Tibial nerve (tissue), 4 donors: ENCODE measurements at places on chromosomes 3 and 15.

GRCh38 chr15:78197632-78198031 lies 36.7 kb downstream of the ACSBG1 start:
- no peak for DNase-seq

DNA sequence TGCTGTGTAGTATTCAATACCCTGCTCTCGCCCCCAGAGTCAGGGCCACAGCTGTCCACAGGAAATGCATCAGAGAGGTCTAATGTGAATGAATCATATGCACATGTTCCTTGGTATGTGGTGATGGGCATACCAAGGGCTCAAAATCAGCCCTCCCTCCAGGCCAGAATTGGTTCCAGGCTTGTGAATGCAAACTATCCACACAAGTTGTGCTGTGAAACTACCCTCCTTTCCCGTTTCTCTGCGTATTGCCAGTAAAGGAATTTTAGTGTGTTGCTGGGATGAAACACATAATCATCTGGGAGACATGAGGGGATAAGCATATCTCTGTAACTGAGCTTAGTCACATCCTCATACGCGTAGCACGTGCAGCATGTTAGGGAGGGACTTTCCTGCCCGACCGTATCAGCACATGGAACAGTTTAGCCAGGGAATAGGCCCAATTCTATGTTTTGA lies 9.2 kb upstream of the MME start:
- DNase-seq, result no peak

DNA sequence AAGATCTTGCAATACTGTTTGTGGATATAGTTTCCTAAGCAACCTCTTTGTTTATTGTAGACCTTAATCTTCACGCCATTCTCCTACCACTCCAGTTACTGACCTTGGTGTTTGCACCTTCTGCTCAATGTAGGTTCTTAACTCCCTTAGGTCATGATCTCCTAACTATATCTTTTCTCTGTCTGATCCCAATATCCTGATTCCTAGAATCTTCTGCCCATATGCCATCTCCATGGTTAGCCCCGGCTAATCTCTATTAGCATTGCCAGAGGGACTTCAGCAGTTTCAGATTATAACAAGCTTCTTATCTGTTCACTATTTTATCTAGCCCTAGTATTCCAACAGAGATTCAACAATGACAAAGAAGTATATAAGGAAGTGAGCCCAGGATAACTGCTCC lies 64.9 kb downstream of the IMPG2 start:
- no peak for DNase-seq

DNA sequence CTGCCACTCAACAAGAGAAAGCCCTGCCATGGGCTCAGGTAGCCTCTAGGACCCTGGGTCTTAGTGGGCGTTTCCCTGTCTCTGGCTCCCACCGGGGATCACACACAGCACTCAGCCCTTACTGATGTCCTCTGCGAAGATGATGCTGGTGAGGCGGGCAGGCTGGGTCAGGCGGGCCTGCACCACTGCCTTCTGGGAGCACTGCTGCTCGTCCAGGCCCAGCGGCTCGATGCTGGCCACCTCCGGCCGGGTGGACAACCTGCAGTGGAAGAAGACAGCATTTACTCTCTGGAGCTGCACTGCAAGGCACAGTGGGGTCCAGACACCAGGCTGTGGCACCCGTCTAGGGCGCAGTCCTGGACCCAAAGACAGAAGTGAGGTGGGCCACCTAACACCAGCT lies 20.5 kb downstream of the NUP210 start:
- DNase-seq, result no peak

DNA sequence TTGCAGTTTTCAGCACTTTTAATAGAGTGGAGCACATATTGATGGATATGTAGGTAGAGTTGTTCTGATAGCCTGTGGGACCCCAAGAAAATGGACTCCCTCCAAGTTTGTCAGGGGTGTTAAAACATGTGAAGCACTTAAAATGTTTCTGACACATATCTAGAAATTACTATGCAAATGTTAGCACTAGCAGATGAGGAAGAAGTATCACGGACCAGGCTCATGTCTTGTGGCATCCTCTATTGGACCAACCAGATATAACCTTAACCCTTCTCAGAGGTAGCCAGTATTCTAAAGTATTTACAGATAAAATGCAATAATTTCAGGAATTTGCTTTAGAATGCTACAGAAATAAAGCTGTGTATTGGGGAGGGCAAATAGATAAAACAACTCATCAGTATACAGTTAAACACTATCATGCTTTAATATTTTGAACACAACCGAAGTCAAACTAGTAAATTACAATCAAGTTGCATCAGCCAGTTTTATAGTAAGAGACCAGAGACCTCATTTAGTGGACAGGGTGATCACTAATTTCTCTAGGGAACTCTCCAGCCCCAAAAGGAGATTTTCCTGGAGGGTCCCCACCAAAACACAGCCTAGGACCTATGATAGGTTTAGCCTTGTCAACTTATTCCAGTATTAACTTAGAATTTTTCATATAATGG lies 57.2 kb upstream of the FBN1 start:
- no peak for DNase-seq

DNA sequence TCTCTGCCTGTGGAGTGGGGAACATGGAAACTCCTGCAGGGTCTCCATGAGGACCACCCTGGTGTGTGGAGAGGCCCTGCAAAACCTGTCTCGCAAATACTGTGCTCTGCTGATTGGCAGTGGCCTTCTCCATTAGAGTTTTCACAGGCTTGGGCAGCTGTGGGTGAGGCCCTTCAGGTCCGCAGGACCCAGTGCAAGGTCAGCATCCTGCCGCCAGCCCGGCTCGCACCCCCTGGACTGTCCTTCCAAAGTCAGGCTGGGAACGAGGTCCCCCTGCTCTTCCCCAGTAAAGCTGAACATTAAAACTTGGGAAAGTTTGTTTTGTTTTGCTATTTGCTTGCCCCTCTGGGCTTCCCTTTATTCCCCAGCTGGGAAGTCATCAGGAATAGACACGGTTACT lies 85.0 kb upstream of the PLXNA1 start:
- DNase-seq, result no peak

DNA sequence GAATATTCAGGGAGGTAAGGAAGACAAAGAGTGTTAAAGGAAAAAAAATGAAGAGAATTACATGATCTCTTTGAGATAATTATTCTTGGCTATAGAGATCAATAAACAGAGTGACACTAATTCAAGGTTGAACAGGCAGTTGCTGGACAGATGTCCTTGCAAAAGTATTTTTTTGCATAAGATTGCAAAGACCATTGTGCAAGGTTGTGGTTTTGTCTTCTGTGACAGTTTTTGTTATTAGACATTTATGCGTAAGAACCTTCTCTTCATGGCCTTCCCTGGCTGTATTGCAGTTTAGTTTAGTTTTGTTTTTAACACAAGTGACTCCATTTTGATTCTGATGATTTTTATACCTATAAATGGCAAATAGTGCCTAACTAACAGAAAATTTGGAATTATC lies 682.8 kb upstream of the ARPP21 start:
- no peak for DNase-seq
